Dermis blood vessel endothelial cell (primary cell): ENCODE measurements at places on chromosomes 5 and 9. TPM values are rescaled to one million over a fixed set of nuclear protein-coding genes. Genes with fewer than 3 reads are reported as not detected.

ANKRD34B gene
- not detected in 2 replicates for total RNA-seq

SOX30 gene
- total RNA-seq = under 0.01 and 0.09 TPM in 2 replicates

CNOT8 gene
- total RNA-seq = 106 and 114 TPM in 2 replicates

BTNL3 gene
- total RNA-seq = not detected in 2 replicates

NR5A1 gene
- total RNA-seq = not detected in 2 replicates

GPR150 gene
- total RNA-seq = 0.05 and 0.17 TPM in 2 replicates

RBM27 gene
- total RNA-seq = 26.2 and 35.7 TPM in 2 replicates
